T-cell (primary cell): ENCODE measurements at places on chromosomes 5 and 9. TPM values are rescaled to one million over a fixed set of nuclear protein-coding genes. Genes with fewer than 3 reads are reported as not detected.

DNA sequence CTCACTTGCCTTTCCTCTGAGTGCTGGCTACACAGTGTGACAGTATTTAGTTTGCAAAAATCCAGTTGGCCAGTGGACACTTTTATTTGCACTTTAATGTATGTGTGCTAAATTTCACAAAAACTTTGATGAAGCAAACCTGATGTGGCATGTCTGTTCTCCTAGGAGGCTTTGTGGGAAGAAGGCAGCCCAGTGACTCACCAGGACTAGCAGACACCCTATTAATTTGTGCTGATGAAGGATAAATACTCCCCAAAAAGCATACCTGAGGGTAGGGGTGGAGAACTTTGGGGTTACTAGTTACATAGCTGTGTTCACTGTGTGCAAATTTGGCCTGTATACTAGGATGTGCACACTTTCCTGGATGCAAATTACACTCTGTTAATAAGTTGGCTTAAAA is 39.3 kb upstream of the IPPK start:
- peaks cover 9% of the 10 kb centered on the region for H3K4me1 ChIP-seq
- H3K36me3 ChIP-seq = peaks cover 36% of the 10 kb centered on the region
- no peak overlapping the region for H3K4me3 ChIP-seq
- H3K27me3 ChIP-seq = no peaks in the 10 kb centered on the region
- H3K27ac ChIP-seq = no peak overlapping the region
- DNase-seq = no peak

The SPATA31E1 gene
- total RNA-seq = not detected

The MEF2C gene
- total RNA-seq = 2.5 TPM

DNA sequence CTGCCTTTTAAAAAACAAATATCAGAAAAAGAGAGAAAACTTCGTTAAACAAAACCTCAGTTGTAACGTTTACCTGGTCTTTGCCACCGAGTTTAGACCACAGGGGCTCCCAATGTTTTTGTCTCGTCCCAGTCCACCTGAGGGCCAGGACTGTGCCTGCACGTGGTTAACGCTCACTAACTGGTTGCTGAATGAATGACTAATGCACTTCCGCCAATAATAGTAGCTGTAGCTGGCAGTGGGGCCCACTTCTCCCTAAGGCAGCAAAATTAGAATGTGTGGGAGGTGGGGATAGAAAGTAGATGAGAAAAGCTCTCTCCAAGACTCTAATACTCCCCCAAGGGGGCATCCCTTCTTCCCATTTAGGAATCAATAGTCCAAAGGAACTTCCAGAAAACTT is 29.1 kb upstream of the MED27 start:
- DNase-seq = no peak

The ABLIM3 gene
- total RNA-seq = not detected

The RASGRF2 gene
- total RNA-seq = 53.0 TPM

The LEAP2 gene
- 6.2 TPM for total RNA-seq

- no peak for DNase-seq
- no peaks in the 10 kb centered on the region for H3K4me1 ChIP-seq
- no peaks in the 10 kb centered on the region for H3K27me3 ChIP-seq
- H3K4me3 ChIP-seq = no peak overlapping the region
These were observed 740.2 kb upstream of the ZNF608 start for GRCh38 chr5:125486634-125487033.

The FRMD3 gene
- total RNA-seq = 0.35 TPM

The HRH2 gene
- total RNA-seq = 5.5 TPM

DNA sequence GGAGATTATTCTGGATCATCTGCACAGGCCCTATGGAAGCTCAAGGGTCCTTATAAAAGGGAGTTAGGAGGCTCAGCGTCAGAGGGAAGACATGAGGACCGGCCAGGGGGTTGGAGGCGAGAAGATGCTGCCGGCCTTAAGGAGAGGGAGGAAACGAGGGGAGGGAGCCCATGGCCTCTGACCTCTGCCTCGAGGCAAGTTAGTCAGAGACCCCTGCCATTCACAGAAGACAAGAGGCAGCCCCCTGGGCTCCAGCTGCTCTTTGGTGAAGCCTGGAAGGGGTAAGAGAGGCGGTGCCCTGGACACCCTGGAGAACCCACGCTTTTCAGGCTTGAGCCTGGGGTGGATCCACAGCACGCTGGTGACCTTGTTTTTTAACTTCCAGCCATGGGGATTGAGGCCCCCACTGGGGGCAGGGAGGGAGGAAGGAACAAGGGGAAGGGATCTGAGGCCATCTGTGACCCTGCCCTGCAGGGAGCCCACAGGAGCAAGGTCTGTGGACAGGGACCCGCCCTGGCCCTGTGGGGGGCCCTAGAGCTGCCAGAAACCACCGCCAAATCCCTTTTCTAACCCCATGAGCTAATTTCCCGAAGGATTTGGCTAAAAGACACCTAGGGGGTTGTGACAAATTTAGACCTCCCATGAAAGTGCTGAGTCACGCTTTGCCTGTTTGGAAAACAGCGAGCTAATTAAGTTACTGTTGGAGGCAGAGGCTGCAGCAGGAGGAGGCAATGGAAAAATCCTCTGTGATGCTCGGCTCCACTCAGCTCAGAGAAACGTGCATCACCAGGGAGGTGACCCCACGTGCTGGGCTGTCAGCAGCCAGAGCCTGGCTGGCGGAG is 49.7 kb downstream of the OLFM1 start:
- H3K4me1 ChIP-seq = no peaks in the 10 kb centered on the region
- H3K4me3 ChIP-seq = no peak overlapping the region
- no peak for DNase-seq
- peaks cover 39% of the 10 kb centered on the region for H3K27me3 ChIP-seq
- H3K27ac ChIP-seq = no peak overlapping the region

DNA sequence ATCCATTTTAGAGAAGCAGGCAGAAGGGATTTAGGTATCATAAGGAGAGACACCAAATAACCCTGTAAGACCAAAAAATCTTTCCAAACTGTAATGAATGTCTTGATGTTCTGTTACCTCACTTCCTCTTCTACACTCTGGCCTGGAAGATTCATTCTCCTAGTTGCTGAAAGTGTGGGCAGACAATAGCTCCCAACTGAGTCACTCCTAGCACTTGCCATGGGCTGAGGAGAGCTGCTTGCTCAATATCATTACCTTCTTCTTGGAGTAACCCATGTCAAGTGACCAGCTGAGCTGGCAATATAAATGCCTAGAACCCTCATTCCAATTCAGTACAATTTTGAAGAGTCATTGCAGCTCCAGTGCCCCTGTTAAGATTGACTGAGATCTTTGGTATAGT is 1985.5 kb upstream of the CDH6 start:
- no peak overlapping the region for H3K4me3 ChIP-seq
- no peaks in the 10 kb centered on the region for H3K4me1 ChIP-seq
- no peak for DNase-seq
- H3K36me3 ChIP-seq = no peaks in the 10 kb centered on the region
- no peaks in the 10 kb centered on the region for H3K27me3 ChIP-seq

- H3K4me1 ChIP-seq = no peaks in the 10 kb centered on the region
- no peaks in the 10 kb centered on the region for H3K36me3 ChIP-seq
- H3K4me3 ChIP-seq = no peak overlapping the region
- peaks cover 2% of the 10 kb centered on the region for H3K27me3 ChIP-seq
- DNase-seq = no peak
These were observed 47.0 kb upstream of the MYO10 start for GRCh38 chr5:16983022-16983639.

GRCh38 chr9:126379661-126380360 is 53.2 kb downstream of the MVB12B start:
- no peak for DNase-seq
- no peak overlapping the region for H3K27ac ChIP-seq
- H3K36me3 ChIP-seq = peaks cover 4% of the 10 kb centered on the region
- H3K27me3 ChIP-seq = no peaks in the 10 kb centered on the region
- no peaks in the 10 kb centered on the region for H3K4me1 ChIP-seq

The ITK gene
- 310 TPM for total RNA-seq

The C9orf153 gene
- 0.38 TPM for total RNA-seq

DNA sequence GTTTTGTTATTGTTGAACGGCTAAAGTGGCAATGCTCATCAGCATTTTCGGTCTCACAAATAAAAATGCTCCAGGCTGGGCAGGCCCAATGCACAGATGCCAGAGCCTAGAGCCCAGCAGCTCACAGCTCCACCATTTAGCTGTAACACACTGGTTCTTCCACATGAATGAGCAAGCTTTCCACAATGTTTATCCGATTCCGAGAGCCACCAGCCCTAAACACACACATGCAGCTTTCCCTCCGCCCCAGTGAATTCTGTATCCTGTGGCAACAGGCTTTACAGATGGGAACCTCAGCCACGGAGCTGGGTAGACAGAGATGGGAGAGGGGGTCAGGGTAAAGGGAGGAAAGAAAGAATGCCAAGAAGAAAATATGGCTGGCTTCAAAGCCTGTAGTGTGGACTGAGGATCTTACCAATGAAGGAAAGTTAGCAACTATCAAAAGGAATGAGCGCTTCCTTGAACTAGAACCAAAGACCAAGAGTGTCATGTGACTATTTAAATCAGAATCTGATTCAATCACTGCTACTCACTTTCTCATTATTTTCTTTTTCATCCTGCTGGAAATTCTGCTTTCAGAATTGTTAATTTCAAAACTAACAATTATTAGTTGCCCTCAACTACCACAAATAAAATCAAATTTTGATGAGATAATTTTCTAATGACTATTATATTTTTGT is 77.1 kb downstream of the MRPS27 start:
- DNase-seq = no peak
- H3K27me3 ChIP-seq = no peaks in the 10 kb centered on the region
- no peak overlapping the region for H3K4me3 ChIP-seq
- H3K36me3 ChIP-seq = peaks cover under 1% of the 10 kb centered on the region
- H3K4me1 ChIP-seq = no peaks in the 10 kb centered on the region

- no peak overlapping the region for H3K4me3 ChIP-seq
- no peak overlapping the region for H3K27ac ChIP-seq
- no peaks in the 10 kb centered on the region for H3K27me3 ChIP-seq
These were observed 35.0 kb downstream of the CTNND2 start for GRCh38 chr5:11869203-11869602.

- no peak overlapping the region for H3K27ac ChIP-seq
- H3K36me3 ChIP-seq = no peaks in the 10 kb centered on the region
- no peak overlapping the region for H3K4me3 ChIP-seq
- no peaks in the 10 kb centered on the region for H3K27me3 ChIP-seq
- H3K4me1 ChIP-seq = no peaks in the 10 kb centered on the region
These were observed 63.5 kb downstream of the DUSP1 start for GRCh38 chr5:172707285-172708182.

The CLIC3 gene
- 5.4 TPM for total RNA-seq
